CD4-positive, alpha-beta T cell treated with Interleukin-10 for 1 hour (primary cell): ENCODE measurements at places on chromosomes 13 and 19.

DNA sequence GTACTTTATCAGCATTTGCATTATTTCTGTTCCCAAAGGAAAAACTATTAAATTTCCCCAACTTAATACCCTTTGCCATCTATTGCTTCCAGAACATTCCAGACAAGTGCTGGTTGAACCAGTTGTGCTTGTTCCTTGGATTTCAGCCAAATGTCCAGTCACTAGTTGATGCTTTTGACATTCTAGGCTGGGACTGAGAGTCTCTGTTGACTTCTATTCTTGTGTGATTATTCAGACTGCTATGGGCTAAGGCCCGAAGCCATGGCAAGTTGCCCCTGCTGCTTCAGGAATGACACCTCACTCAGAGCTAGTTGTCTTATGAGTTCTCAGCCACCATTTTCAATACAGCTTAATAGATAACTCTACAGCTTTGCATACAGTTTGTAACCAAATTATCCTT is 458.1 kb upstream of the ARGLU1 start:
- no peak for DNase-seq

GRCh38 chr19:16847430-16847829 is 18.2 kb downstream of the SIN3B start:
- no peak for DNase-seq

DNA sequence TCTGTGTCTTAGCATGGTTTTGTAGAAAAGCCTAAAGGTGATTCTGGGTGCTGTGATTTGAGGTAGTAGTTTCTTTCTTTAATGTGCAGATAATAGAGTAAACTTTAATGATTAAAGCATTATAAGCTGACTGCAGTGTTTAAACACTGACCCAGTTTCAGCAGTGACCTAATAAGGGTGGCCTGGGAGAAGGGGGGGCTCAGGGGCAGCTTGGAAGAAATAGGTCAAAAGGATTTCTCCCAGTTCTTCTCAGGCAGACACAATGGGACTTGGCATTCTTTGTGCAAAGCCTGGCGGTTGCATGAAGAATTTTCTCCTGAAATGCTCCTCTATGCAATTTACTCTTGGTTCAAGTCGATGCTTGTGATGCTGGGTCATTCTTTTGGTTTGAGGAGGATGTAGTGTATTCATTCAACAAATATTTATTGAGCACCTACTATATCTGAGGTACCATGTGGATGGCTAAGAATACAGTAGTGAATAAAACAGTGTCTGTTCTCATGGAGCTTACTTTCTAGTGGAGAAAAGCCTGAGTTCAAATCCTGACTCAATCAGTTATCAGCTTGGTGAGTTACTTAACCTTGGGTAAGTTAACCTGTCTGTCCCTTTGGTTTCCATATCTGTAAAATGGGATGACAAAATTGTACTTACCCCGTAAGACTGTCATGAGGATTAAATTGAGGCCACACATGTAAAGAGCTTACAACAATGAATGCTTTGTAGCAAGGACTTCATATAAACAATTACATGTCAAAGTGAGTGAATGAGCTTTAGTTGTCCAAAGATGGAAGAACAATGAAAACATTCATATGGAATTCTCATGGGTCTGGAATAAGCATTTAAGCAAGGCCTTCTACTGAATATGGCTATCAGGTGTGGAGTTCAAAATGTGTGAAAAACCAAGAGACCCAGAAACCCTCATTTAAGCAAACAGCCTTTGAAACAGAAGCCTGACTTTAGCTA is 210.2 kb downstream of the KCNRG start:
- no peak for DNase-seq

DNA sequence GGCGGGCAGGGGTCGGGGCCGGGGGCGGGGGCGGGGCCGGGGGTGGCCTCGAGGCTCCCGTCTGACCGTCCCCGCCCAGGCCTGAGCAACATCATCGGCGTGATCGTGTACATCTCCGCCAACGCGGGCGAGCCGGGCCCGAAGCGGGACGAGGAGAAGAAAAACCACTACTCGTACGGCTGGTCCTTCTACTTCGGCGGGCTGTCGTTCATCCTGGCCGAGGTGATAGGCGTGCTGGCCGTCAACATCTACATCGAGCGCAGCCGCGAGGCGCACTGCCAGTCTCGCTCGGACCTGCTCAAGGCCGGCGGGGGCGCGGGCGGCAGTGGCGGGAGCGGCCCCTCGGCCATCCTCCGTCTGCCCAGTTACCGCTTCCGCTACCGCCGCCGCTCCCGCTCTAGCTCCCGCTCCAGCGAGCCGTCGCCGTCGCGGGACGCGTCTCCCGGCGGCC is 9.4 kb upstream of the CACNG6 start:
- no peak for DNase-seq

GRCh38 chr13:49315756-49316482 is 68.2 kb downstream of the CDADC1 start:
- no peak for DNase-seq

DNA sequence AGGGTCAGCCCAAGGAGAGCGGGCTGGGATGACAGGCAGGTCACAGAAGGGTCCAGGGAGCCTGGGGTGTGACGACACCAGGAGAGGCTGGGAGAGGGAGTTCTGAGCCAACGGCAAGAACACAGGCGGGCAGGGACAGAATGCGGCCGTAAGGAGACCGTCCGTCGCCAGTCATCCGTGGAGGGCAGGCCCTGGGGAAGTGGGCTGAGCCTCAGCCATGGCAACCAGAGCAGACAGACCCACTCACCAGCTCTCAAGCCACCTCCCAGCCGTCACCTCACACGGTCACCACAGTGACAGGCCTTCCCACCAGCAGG is 3.7 kb upstream of the TMEM86B start:
- DNase-seq: no peak

- peak; percentile 19 for DNase-seq
These were observed 25.2 kb downstream of the ZNRF4 start for GRCh38 chr19:5480427-5480836.

GRCh38 chr13:98397861-98398260 is 179.0 kb downstream of the STK24 start:
- no peak for DNase-seq

DNA sequence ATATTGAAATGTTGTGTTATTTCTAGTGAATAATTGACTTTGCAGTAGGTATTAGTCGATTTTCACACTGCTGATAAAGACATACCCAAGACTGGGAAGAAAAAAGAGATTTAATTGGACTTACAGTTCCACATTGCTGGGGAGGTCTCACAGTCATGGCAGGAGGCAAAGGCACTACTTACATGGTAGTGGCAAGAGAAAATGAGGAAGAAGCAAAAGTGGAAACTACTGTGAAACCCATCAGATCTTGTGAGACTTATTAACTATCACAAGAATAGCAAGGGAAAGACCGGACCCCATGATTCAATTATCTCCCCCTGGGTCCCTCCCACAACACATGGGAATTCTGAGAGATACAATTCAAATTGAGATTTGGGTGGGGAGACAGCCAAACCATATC is 9.9 kb upstream of the C5AR2 start:
- no peak for DNase-seq
